GM23248 (cell line): ENCODE measurements at places on chromosomes 6 and 20. TPM values are rescaled to one million over a fixed set of nuclear protein-coding genes. Genes with fewer than 3 reads are reported as not detected.

GRCh38 chr6:14129575-14129974 is 12.0 kb downstream of the CD83 start:
- no peak overlapping the region for H3K27ac ChIP-seq
- DNase-seq, result peak; percentile 68
- H3K4me3 ChIP-seq, result no peak overlapping the region

GRCh38 chr6:169803816-169804340 is 52.5 kb downstream of the ERMARD start:
- H3K27ac ChIP-seq, result no peak overlapping the region
- H3K36me3 ChIP-seq, result no peaks in the 10 kb centered on the region
- H3K27me3 ChIP-seq, result peaks cover 32% of the 10 kb centered on the region
- DNase-seq, result no peak
- H3K4me1 ChIP-seq, result peaks cover 5% of the 10 kb centered on the region; the same call in 1 of the 2 replicates
- H3K4me3 ChIP-seq, result no peak overlapping the region

- H3K4me1 ChIP-seq, result peaks cover 56% of the 10 kb centered on the region
- no peaks in the 10 kb centered on the region for H3K36me3 ChIP-seq
- H3K27me3 ChIP-seq, result no peaks in the 10 kb centered on the region
- DNase-seq, result peak; percentile 95
- peak overlapping the region; percentile 82 for H3K27ac ChIP-seq
These were observed 230.3 kb downstream of the IBTK start for GRCh38 chr6:82017288-82017687.

DNA sequence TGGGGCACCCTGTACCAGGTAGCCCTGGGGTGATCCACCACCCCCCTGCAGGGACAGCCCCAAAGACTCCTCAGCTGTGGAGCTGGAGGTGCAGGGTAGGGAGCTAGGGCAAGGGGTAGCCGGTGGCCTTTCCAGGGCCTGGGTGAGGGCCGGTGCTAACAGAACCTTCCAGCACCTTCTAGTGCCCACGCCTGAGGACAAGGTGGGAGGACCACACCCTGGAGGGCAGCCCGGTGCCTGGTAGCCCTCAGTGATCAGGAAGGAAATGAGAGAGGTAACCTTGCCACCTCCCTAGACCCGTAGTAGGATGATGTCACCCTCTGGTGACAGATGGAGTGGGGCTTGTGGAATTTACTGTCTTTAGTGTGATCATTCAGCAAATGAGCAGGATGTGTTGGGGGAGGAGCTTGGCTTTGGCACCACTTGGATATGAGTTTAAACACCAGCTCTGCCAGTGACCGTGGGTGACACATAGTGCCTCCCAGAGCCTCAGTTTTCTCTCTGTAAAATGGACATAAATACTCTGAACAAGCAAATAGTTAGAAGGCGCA is 187.7 kb downstream of the NFATC2 start:
- no peaks in the 10 kb centered on the region for H3K27me3 ChIP-seq
- H3K27ac ChIP-seq, result peak overlapping the region; percentile 73
- H3K4me1 ChIP-seq, result peaks cover 33% of the 10 kb centered on the region
- DNase-seq, result peak; percentile 82
- H3K36me3 ChIP-seq, result no peaks in the 10 kb centered on the region

- no peaks in the 10 kb centered on the region for H3K27me3 ChIP-seq
- peak overlapping the region; percentile 53 for H3K27ac ChIP-seq
- H3K36me3 ChIP-seq, result no peaks in the 10 kb centered on the region
- DNase-seq, result peak; percentile 79
- peaks cover 52% of the 10 kb centered on the region for H3K4me1 ChIP-seq
- H3K4me3 ChIP-seq, result peak overlapping the region; percentile 41
These were observed 110.3 kb downstream of the BCAS1 start for GRCh38 chr20:53959911-53960578.

The PDSS2 gene
- total RNA-seq, result 10.3 and 12.5 TPM in 2 replicates

The SPEF1 gene
- total RNA-seq, result not detected in 2 replicates

- H3K4me1 ChIP-seq, result no peaks in the 10 kb centered on the region
- H3K36me3 ChIP-seq, result no peaks in the 10 kb centered on the region
- DNase-seq, result no peak
- H3K27ac ChIP-seq, result no peak overlapping the region
These were observed 180.4 kb upstream of the DTNBP1 start for GRCh38 chr6:15843226-15843625.

The BPIFA3 gene
- not detected in 2 replicates for total RNA-seq

The SYNDIG1 gene
- 1.1 and 2.6 TPM in 2 replicates for total RNA-seq

GRCh38 chr6:134389129-134389528 is 71.2 kb upstream of the SGK1 start:
- no peak overlapping the region for H3K4me3 ChIP-seq
- H3K4me1 ChIP-seq, result no peaks in the 10 kb centered on the region
- H3K27me3 ChIP-seq, result no peaks in the 10 kb centered on the region
- H3K36me3 ChIP-seq, result no peaks in the 10 kb centered on the region

The CST1 gene
- not detected in 2 replicates for total RNA-seq

DNA sequence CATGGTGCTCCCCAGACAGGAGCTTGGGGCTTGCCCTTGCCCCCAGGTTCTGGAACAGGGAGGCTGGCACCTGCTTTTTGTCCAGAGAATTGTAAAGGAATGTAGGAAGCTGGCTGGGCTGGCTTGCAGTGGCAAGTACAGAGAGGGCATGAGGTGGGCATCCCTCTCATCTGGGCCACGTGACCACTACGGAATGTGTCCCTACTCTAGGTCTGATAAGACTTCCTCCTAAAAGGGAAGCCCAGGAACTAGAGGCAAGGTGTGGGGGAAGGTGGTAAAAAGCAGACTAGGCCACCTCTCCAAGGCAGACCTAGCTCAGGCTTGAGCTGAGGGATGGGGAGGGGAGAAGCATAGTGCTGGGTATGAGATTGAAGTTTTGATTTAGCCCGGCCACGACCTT is 38.8 kb downstream of the UNC5CL start:
- no peak for DNase-seq
- H3K27ac ChIP-seq, result no peak overlapping the region
- no peaks in the 10 kb centered on the region for H3K36me3 ChIP-seq
- peaks cover 10% of the 10 kb centered on the region for H3K4me1 ChIP-seq
- H3K4me3 ChIP-seq, result no peak overlapping the region
- peaks cover 8% of the 10 kb centered on the region for H3K27me3 ChIP-seq

The IMPG1 gene
- total RNA-seq, result not detected in 2 replicates

- H3K36me3 ChIP-seq, result no peaks in the 10 kb centered on the region
- no peak overlapping the region for H3K27ac ChIP-seq
- no peaks in the 10 kb centered on the region for H3K27me3 ChIP-seq
These were observed 3.4 kb upstream of the RPS6KA2 start for GRCh38 chr6:166630462-166630861.

DNA sequence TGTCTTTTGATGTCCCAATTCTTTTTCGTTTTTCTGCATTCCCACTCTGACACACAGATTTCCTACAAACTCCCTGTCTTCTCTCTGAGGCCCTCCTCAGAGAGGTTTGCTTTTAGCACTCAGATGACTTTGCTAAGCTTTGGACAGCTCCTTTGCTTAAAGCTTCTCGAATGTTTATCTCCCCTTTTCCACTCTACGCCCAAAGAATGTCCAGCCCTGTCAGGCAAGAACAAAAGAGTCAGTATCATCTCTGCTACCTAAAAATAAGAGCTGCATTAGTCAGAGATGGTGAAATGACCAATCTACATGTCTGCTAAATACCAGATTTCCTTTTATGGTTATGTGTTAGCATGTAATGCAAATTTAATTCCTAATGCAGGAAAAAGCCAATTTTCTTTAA is 56.8 kb downstream of the PREP start:
- DNase-seq, result peak; percentile 81
- peak overlapping the region; percentile 34 for H3K27ac ChIP-seq
- H3K4me3 ChIP-seq, result no peak overlapping the region
- H3K27me3 ChIP-seq, result no peaks in the 10 kb centered on the region
- peaks cover 15% of the 10 kb centered on the region for H3K4me1 ChIP-seq

The ABCF1 gene
- total RNA-seq, result 31.3 and 42.0 TPM in 2 replicates

- DNase-seq, result no peak
- no peaks in the 10 kb centered on the region for H3K27me3 ChIP-seq
- H3K4me3 ChIP-seq, result no peak overlapping the region
- no peak overlapping the region for H3K27ac ChIP-seq
These were observed 266.5 kb upstream of the CITED2 start for GRCh38 chr6:139640921-139641320.

DNA sequence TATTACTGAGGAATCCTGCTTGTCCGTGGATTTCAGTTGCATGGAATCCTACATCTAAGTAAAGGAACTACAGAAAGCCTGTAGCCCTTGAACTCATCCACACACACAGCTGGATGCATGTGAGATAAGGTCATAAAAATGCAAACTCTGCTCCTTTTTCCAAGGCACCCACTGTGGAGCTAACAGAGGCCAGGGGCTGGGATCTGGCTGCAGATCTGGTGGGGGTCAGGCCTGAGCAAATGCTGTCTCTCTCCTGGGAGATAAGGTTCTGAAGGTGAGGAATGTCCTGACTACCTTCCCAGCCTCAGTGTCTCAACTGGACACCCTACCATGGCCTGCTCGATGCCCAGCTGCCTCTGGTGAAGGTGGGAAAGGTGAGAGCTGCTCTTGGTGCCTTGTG is 321.5 kb downstream of the LRFN2 start:
- H3K4me1 ChIP-seq, result no peaks in the 10 kb centered on the region
- DNase-seq, result no peak
- no peak overlapping the region for H3K4me3 ChIP-seq
- H3K36me3 ChIP-seq, result no peaks in the 10 kb centered on the region

DNA sequence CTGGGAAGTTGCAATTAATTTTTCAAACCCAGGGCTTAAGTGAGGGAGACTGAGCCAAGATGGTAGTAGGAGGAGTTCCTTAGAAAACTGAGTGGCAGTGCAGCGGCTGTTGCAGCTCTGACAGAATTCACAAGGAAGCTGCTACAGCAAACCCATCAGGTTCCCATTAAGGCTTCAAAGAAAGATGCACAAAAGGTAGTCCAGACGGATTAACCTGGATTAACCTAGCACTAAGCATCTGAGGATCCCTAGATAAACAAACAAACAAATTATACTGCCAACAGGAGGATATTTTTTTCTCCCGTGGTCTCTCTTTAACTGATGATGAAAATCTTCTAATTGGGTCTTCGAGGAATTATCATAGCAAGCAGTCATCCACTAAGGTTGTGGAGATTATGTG is 5.2 kb downstream of the TENT5A start:
- peaks cover 44% of the 10 kb centered on the region for H3K4me1 ChIP-seq
- H3K27ac ChIP-seq, result no peak overlapping the region
- peaks cover 49% of the 10 kb centered on the region for H3K36me3 ChIP-seq
- no peaks in the 10 kb centered on the region for H3K27me3 ChIP-seq
- no peak for DNase-seq
- peak overlapping the region; percentile 12 for H3K4me3 ChIP-seq

The TOX2 gene
- 0.97 and 4.3 TPM in 2 replicates for total RNA-seq

- peak overlapping the region; percentile 70 for H3K4me3 ChIP-seq
- peak; percentile 88 for DNase-seq
These were observed 14.3 kb downstream of the KLHL31 start for GRCh38 chr6:53651205-53651763.

DNA sequence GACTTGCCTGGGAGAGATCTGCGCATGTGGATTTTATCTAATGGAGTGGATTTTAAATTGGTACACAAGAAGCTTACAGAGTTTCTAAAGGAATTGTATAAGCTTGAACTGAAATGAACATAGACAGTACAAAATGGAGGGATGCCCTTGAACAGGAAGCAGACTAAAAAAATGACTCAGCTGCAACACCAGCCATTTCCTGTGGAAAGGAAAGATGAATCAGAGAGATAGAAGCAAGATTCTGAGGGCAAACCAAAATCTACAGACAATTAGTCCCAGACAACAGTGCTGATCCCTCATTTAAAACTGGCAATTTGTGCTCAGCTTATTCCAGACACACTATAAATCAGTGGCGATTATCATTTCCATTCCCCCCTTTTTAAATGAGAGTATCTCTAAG is 114.6 kb upstream of the TCF21 start:
- DNase-seq, result peak; percentile 85
- no peak overlapping the region for H3K4me3 ChIP-seq
- no peaks in the 10 kb centered on the region for H3K36me3 ChIP-seq

GRCh38 chr20:57866250-57867106 is 156.7 kb upstream of the PMEPA1 start:
- no peak overlapping the region for H3K27ac ChIP-seq
- peaks cover 39% of the 10 kb centered on the region for H3K27me3 ChIP-seq
- H3K4me3 ChIP-seq, result no peak overlapping the region
- no peak for DNase-seq
- no peaks in the 10 kb centered on the region for H3K4me1 ChIP-seq
- no peaks in the 10 kb centered on the region for H3K36me3 ChIP-seq

The ATAT1 gene
- total RNA-seq, result 2.3 and 3.7 TPM in 2 replicates

DNA sequence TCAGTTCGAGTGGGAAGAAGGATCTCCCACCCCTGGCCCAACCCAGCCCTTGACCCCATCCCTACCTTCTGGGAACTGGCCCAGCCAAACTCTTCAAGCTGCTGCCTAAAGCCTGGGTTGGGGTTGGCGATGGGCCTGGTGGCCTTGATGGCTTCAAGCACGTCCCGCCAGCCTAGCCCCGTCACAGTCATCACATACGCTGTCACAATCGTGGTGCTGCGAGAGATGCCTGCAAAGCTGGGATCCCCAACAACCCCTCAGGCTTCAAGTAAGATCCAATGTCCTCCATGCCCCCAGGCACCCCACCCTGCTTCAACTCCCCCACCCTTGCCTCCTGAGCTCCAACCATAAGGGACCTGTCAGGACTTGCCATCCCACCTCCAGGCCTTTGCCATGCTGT is 7.8 kb downstream of the DUSP15 start:
- H3K27ac ChIP-seq, result no peak overlapping the region
- 0 out of 2 replicates have a peak, but pooled peaks cover 3% of the 10 kb centered on the region for H3K4me1 ChIP-seq
- H3K36me3 ChIP-seq, result no peaks in the 10 kb centered on the region
- no peak for DNase-seq
- H3K4me3 ChIP-seq, result no peak overlapping the region

DNA sequence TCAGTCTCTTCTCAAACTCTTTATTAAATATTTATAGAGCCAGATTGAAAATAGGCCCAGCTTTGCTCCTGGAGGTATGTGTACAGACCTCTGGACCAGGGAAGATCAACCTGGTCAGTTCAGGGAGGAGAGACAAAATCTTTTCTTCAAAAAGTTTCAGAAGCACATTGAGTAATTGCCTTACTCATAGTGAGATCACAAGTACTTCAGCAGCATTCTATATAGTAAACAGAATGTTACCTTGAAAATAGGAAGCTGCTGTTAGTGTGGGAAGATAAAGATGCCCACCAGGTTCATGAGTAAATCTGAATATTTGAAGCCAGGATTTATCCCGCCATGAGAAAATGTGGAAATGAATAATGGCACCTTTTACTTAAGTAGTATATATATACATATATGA is 665.9 kb upstream of the CITED2 start:
- H3K4me3 ChIP-seq, result no peak overlapping the region
- H3K4me1 ChIP-seq, result peaks cover 39% of the 10 kb centered on the region
- no peaks in the 10 kb centered on the region for H3K36me3 ChIP-seq
- no peak overlapping the region for H3K27ac ChIP-seq

GRCh38 chr6:99745651-99746050 is 139.0 kb downstream of the PRDM13 start:
- DNase-seq, result peak; percentile 35
- H3K36me3 ChIP-seq, result no peaks in the 10 kb centered on the region
- H3K4me1 ChIP-seq, result peaks cover 6% of the 10 kb centered on the region
- no peak overlapping the region for H3K27ac ChIP-seq
- H3K4me3 ChIP-seq, result no peak overlapping the region
- peaks cover 11% of the 10 kb centered on the region; the same call in 1 of the 2 replicates for H3K27me3 ChIP-seq
